Immature natural killer cell (primary cell): ENCODE measurements at places on chromosomes 2 and 18.

DNA sequence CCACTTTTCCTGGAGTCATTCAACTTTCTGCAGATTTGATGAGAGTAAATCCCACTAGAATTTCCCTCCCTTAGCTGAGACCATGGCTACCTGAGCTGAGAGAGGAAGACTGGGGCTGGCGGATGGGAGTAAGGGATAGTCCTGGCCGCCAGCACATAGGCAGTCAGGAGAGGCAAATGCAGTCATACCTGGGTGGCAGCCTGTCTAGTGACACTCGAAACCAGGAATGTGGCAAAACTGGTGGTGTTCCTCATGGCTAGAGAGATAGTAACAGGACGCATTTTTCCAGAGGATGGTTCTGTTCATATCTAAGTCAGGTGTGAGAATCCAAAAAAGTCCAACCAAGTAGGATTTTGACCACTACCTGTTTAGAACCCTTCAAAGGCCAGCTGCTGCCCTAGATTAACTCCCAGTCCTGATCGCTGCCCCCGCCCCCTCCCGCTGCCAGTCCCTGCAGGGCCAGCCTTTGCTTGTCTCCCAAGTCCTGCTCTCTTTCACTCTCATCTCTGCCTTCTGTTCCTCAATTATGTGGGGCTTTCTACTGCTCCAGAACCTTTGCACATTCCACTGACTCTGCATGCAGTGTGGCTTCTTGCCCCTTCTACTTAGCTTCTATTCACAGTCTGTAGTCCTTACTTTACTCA lies 17.4 kb upstream of the SCG2 start:
- no peak for DNase-seq

GRCh38 chr2:81093031-81093430 lies 788.5 kb upstream of the LRRTM1 start:
- DNase-seq = no peak

- no peak for DNase-seq
Observed at GRCh38 chr18:50751490-50751889, 68.3 kb downstream of the MRO start.

GRCh38 chr2:216205486-216205885 lies 96.3 kb downstream of the XRCC5 start:
- no peak for DNase-seq

DNA sequence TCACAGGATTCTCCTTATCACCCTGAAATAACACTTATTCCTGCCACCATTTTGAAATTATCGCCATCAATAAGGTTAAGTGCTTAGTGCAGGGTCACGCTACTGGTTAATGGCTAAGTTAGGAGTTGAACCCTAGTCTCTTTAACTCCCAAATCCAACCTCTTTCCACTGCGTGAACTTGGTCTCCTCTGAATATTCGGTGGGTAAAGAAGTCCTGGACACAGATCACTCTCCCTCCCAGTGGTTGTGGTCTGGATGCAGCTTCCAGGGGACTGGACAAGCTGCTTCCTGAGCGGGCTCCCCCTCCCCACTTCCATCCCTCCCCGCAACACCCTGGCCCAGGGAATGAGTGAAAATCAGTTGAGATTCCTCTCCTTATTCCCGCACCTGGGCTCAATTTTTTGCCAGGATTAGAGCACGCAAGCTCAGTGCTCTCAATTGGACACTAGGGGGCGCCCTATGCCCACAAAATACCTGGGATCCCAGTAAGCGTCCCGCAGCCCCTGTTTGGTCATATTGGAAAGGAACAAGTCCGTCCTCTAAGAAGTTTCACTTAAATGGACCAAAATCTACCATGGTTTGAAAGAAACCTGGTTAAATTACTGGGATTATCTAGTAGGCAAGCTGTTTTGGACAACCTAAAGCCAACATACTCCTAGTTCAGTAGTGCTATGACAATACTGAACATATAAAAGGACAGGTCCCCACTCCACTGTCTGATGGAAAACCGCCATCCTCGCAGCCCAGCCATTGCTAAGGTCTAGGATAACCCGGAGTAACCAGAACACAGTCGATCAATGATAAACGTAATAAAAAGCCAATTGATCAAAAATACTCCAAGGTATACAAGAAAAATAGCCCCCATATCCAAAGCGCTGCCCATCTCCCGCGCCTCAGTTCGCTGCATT lies 40.4 kb downstream of the DHRS9 start:
- DNase-seq = peak; percentile 65

DNA sequence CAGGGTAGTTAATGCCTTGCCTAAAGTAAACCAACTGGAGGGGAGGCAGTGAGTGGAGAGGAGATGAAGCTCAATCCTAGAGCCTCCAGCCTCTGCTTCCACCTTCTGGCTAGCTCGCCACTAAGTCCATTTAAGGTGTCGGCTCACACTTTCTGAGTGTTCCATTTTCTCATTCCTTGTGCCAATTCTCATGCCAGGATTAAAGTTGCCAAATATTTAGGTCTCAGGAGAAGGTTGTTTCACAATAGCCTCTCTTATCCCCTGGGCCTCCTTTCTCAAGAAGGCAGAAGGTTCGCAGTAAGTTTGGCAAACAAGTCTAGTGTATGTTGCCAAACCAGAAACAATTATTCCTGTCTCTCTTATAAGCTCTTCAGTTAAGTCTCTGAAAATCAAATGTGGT lies 57.2 kb downstream of the TACR1 start:
- no peak for DNase-seq

- no peak for DNase-seq
Observed at GRCh38 chr2:201021914-201022313, 49.6 kb downstream of the HYCC2 start.

DNA sequence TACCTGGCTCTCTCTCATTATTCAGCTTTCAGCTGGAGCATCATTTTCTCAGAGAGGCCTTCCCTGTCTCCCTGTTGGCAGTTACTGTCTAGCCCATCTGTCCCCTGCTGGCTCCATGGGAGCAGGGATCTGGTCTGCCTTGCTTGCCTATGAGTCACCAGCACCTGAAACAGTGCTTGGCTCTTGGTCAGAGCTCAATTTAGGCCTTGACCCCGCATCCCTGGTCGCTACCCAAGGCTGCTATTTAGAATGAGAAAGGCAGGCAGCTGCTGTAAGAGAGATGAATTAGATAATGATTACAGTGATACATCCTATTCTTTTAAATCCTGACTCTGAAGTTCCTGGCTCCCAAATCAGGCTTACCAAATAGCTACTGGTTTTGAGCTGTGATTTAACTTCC lies 32.9 kb downstream of the KCNE4 start:
- no peak for DNase-seq

GRCh38 chr2:162711832-162712540 lies 126.6 kb downstream of the KCNH7 start:
- DNase-seq = no peak
